Activated CD8-positive, alpha-beta T cell treated with anti-CD3 and anti-CD28 coated beads, Interleukin-2, amount 10 ng/mL, durations not matched to agents 7 days and 5 days (primary cell): ENCODE measurements at places on chromosomes 12 and 14. TPM values are rescaled to one million over a fixed set of nuclear protein-coding genes. Genes with fewer than 3 reads are reported as not detected.

The ANO2 gene
- not detected for total RNA-seq

DNA sequence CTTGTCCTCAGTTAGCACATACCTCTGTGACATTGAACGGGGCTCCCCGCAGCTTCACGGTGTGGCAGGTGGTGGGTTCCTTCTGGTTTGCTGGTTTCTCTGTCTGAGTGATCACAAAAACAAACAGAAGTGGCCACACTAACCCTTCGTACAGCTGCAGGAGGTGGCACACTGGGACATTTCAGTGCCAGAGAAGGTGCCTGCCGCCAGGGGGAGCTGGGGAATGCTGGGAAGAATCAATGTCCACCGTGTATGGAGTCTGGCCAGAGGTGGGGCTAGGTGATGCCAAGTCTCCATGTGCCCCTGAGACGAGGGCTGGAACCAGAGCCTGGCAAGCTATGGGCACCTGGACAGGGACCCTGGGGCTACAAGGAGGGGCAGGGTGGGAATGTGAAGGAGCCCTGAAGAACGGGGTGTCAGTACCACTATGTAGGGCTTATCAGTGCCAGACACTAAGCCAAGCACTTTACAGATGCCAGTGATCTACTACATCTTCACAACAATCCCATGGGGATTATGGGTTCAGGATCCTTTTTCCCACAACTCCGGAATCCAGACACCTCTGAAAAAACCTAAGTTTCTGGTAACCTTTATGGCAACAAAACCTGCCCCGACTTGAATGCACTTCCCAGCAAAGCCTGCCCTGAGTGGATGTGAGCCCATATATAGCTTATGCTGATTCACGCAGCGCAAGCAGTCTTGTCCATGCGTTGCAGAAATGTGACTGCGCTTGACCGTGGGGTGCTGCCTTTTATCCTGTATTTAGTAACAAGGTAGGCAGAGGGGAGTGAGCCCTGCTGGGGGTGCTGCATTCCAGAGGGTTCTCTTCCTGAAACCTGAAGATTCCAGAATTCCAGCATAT lies 10.8 kb downstream of the RBM19 start:
- DNase-seq: no peak

DNA sequence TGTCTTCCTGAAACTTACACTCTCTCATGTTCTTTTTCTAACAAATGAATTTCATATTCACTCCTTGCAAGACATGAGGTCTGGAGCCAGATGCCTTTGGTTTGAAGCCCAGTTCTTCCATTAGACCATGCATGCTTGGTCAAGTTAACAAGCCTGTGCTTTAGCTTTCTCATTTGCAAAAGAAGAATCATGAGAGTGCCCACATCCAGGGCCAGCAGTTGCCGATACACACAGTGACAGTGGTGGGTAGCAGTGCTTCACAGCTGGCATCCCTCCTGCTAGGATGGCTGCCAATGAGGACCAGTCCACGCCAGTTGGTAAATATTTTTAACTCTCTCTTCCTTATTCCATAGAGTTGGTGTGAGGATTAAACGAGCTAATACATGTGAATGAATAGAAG lies 163.1 kb downstream of the PHLDA1 start:
- DNase-seq: no peak

The GPR84 gene
- total RNA-seq: 0.57 TPM

The KRT8 gene
- not detected for total RNA-seq

- DNase-seq: peak; percentile 67
Measured at GRCh38 chr12:95943330-95943842, at the start of gene AMDHD1. Gene AMDHD1, plus strand, starts transcription at chr12:95943331. Its CDS starts 68 bp downstream, at chr12:95943399.

The SLC22A17 gene
- total RNA-seq: 0.94 TPM

DNA sequence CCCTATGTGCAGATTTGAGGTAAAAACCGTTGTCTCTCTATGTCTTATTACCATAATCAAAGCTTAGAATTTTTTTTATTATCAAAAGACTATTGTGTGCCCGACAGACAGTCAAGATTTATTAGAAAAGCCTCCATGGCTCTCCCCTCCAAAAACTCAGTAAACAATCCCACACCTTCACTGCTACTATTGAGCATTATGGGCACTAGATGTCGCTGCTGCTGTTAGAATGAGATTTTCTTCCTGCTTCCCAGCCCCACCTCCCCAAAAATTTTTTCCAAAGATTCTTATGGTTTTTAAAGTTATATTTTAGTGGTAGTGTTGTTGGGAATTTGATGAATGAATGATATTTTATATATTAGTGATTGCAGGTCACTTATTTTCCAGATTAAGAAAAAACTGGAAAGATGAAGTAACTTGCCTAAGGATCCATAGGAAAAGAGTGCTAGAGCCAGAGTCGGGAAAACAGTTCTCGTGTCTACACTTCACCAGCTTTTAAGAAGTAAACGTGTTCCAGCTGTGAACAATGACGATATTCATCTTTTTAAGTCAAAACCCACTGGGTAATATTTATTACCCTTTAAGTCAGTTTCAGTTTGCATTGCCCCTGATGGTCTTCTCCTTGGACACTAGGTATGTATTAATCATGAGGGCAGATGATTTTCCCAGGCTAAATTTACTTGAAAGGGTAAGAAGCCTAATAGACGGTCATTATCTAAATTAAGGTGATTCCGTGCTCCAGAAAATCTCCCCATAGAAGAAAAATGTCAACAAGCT lies 12.2 kb upstream of the FOXG1 start:
- no peak for DNase-seq

DNA sequence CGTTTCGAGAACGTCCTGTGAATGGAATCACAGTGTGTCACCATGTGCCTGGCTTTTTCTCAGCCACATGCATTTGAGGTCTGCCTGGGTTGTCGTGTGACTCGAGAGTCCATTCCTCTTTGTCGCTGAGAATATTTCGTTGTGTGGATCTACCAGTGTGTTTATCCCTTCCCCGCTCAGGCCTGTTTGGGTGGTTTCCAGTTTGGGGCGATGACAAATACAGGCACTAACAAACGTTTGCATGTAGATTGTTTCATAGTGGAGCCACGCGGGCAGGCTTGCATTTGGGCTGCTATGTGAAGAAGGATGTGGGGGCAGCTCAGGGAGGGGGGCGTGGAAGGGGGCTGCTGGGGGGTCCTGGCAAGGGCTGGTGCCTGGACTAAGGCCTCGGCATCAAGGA lies 14.1 kb downstream of the RIN3 start:
- no peak for DNase-seq

- no peak for DNase-seq
Measured at GRCh38 chr14:73620268-73620667, 8.0 kb downstream of the ACOT6 start.

DNA sequence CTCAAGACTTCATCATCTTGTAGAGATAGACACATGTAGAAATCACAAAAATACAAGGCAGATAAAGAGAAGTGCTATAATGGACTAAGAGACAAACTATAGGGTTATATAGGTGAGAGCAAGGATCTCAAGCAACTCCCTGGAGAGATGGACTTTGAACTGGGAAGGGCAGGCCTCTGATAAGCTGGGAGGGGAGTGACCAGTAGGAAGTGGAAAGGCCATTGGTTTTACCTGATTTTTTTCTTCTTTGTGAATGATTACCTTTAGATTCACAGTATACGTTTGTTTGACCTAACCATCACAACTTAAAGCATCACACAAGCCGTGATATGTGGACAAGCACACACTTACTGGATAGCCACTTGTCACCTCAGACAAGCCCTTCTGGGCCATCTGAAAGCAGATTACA lies 5.2 kb upstream of the TEP1 start:
- DNase-seq: no peak

The OR6C68 gene
- total RNA-seq: not detected

The PPP4R4 gene
- total RNA-seq: 0.26 TPM

The SERPINA10 gene
- total RNA-seq: not detected

The DDX24 gene
- total RNA-seq: 184 TPM

DNA sequence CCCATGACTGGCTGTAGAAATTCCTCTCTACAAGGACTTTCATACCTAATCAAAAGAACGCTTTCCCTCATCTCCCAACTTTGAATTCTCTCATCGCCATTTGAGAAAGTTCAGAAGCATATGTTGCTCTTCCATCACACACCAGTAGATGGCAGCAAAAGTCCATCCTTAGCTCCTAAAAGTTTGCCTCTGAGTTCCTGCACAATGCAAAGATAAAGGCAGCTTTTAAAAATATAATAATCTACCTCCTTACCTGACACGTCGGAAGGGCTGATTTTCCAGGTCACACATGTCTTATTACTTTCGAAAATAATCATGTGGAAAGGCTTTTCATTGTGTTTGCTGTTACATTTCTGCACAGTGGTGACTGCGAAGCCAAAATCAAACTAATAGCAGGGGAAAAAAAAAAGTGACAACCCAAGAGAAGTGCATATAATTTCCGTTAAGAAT lies 456.7 kb upstream of the SEL1L start:
- peak; percentile 57 for DNase-seq

DNA sequence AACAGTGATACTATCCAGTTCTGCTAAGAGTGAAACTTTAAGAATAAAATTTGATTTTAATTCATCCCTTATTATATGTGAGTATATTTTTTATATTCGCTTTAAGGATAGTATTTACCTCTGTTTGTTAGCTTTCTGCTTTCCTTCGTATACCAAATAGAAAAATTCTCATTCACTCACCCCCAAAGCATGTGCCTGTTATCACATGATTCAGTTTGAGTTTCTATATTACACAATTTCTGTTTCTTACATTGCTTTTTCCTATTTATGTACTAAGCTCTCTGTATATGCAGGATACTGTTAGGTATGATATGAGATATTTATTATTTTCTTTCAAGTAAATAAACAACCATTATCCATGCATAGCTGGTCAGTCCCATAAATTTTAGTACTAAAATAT lies 275.2 kb downstream of the FBXL14 start:
- no peak for DNase-seq

DNA sequence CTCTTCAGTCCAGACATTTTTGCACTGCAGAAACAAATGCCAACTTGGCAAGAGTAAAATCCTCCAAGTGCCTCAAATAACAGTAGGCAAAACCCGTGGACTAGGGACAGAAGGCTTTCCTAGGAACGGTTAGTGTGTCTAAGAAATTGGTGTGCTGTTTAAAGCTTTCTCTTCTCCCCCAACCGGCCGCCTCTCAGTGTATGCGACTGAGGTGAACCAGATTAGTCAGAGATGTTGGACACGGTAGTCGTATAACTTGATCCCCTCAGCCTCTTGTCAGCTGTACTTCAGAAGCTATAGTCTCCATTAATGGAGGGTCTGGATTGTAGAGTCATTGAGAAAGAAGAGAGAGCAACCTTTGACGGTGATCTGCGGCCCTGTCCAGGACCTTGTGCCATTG lies 21.7 kb downstream of the PPFIBP1 start:
- no peak for DNase-seq

- DNase-seq: no peak
Measured at GRCh38 chr14:81199084-81199483, 21.7 kb downstream of the GTF2A1 start.

GRCh38 chr12:120710805-120711296 lies 593 bp downstream of the UNC119B start:
- peak; percentile 34 for DNase-seq

The FIGNL2 gene
- 0.32 TPM for total RNA-seq

The OTX2 gene
- total RNA-seq: not detected

- no peak for DNase-seq
Measured at GRCh38 chr14:76866456-76866855, 40.2 kb downstream of the LRRC74A start.

- DNase-seq: no peak
Measured at GRCh38 chr14:84084056-84084630, 1445.8 kb upstream of the FLRT2 start.

GRCh38 chr12:126734710-126735109 lies 1532.3 kb upstream of the TMEM132C start:
- DNase-seq: no peak

DNA sequence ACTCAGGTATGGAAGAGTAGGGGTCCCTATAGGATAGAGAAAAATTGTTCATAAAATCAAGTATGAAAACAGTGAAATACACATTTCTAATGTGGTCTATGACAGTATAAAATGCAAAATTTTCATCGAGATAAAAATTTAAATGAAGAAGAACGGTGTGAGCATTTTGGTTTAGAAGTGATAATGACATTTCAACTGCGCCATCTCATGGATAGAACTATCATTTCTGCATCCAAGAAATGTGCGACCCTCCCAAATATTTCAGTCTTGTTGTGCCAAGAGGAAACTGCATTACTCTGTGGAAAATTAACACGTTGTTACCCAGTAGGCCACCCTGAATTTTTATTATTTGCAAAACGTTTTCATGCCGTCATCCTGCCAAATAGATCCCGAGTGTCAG lies 108.8 kb downstream of the CRACR2A start:
- no peak for DNase-seq

GRCh38 chr14:82067221-82067875 lies 533.7 kb upstream of the SEL1L start:
- DNase-seq: no peak

- no peak for DNase-seq
Measured at GRCh38 chr14:102315121-102315520, 4.4 kb upstream of the ZNF839 start.

GRCh38 chr12:52558781-52559445 lies 6.0 kb upstream of the KRT71 start:
- DNase-seq: no peak

- DNase-seq: no peak
Measured at GRCh38 chr12:114704096-114704495, 20.1 kb upstream of the TBX3 start.

DNA sequence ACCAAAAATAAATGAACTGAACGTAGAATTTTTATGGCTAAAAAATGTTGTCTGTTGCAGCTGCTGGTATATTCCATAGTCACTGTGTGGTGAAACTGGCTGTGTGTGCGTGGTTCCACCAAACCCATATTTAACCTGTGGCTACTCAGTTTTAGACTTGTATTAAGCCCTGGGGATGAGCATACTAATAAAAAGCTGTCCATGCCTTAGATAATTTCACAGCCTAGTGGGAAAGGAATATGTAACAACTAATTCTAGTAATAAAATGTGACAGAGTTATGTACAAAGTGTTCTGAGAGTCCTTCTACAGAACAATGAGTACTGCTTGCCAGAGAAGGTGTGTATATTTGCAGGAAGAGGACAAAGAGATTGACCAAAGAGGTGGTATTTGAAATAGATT lies 125.5 kb downstream of the TMTC3 start:
- no peak for DNase-seq

GRCh38 chr14:102690509-102691286 lies 86.6 kb upstream of the TRAF3 start:
- DNase-seq: no peak

- no peak for DNase-seq
Measured at GRCh38 chr14:99929601-99930000, 135.6 kb upstream of the EVL start.

GRCh38 chr12:31528095-31528494 lies 62.8 kb downstream of the DENND5B start:
- no peak for DNase-seq

DNA sequence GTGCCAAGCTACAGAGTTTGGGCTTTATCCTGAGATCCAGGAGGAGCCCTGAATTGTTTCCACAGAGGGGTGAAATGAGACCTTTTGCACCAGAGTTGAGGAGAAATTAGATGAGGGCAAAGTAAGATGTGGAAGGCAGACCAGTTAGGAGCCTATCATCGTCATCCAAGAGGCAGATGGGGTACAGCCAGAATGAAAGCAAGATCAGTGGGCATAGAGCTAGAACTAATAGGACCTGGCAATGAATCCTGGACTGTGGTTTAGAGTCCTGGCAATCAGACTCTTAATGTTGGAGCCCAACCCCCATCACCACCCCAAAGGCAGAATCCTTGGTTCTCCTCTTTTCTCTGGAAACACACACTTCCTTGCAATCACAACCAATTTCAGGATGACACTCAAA lies 166.6 kb upstream of the HMGA2 start:
- DNase-seq: no peak

- DNase-seq: no peak
Measured at GRCh38 chr14:33647385-33647786, 303.5 kb downstream of the EGLN3 start.

GRCh38 chr12:52645120-52645761 lies 6.8 kb downstream of the KRT2 start:
- peak; percentile 87 for DNase-seq

GRCh38 chr12:228846-229200 lies 14.9 kb upstream of the SLC6A12 start:
- DNase-seq: no peak
